Stimulated activated CD4-positive, alpha-beta T cell treated with anti-CD3 and anti-CD28 coated beads, Interleukin-2, amount 100 ng/mL, for 24 hours (primary cell): ENCODE measurements at places on chromosomes 11 and 22.

DNA sequence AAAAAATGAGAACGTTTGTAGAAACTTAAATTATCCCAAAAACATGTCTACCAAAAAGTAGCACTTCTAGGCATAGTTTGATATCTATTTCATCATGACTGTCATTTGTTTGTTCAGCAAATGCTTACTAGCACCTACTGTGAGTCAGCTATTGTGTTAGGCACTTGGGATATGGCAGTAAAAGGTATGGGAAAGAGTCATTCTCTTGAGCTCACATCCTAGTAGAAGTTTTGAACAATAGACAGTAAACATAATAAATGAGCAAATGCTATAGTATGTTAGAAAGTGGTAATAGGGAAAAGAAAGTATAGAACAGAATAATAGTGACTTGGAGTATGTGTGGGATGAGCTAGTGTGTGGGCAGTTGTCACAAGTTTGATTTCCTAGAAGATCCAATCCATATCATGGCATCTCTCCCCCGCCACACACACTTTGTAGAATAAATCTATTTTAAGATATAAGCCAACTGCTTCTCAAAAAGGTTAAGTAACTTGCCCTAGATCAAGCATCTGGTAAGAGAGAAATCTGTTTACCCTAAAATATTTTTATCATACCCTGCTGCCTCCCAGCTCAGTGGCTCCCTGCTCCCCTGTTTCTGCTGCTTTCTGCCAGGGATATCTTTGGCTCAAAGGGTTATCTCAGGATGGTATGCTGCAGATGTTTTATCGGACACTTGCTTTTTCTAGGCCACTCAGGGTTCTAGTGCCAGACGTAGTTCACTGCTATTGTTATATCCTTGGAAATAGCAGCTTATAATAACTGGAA is 129.7 kb downstream of the NCAM1 start:
- DNase-seq: no peak

DNA sequence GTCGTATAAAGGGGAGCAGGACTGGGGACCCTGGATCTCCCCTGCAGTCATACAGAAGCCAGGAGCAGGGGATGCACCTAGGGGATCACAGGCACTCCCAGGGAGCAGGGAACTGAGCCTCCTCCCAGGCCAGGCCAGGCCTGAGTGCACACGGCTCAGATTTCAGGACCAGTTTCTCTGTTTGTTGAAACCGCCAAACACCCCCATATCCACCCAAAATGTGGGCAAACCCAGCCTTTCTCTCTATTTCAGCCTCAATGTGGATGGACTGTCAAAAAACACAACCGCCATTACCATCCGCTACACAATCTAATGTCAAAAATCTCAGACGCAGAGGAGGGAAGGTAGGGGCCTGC is 17.5 kb downstream of the MN1 start:
- DNase-seq: no peak

GRCh38 chr11:118448294-118448693 is 12.0 kb downstream of the KMT2A start:
- no peak for DNase-seq

GRCh38 chr22:37165940-37166674 is 16.4 kb upstream of the IL2RB start:
- no peak for DNase-seq

GRCh38 chr11:15965562-15966250 is 390.6 kb downstream of the SOX6 start:
- no peak for DNase-seq

- DNase-seq: no peak
Measured at GRCh38 chr11:74905326-74905725, 43.6 kb downstream of the XRRA1 start.
